ENCODE measurements at places on chromosomes 2 and 18. TPM values are rescaled to one million over a fixed set of nuclear protein-coding genes. Genes with fewer than 3 reads are reported as not detected.

Gene LMAN2L
- 14.3 TPM for total RNA-seq

Gene FAM210A
- total RNA-seq, result 11.2 TPM

Gene LIMS2
- not detected for total RNA-seq

Gene ZNF521
- not detected for total RNA-seq

Gene PSMA8
- total RNA-seq, result not detected

GRCh38 chr2:9735335-9735734, 104.5 kb upstream of the YWHAQ start:
- DNase-seq, result no peak

DNA sequence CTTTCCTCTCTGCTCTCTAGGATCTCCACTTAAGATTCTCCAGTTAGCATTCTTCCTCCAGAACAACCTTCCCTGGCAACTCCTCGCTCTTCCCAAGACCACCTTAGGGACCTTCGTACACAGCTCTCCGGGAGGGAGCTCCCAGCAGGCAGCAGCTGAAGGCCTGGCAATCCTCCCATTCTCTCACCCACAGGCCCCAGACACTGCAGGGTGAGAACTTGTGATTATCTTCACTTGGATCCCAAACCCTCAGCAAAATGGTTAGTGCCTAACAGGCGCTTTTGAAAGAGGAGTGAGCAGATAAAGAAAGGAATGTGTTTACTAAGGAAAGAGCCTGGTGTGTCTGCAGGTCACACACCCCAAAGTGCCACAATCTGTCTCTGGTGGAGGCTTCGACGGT, 83.8 kb upstream of the SNTG2 start:
- DNase-seq, result no peak

DNA sequence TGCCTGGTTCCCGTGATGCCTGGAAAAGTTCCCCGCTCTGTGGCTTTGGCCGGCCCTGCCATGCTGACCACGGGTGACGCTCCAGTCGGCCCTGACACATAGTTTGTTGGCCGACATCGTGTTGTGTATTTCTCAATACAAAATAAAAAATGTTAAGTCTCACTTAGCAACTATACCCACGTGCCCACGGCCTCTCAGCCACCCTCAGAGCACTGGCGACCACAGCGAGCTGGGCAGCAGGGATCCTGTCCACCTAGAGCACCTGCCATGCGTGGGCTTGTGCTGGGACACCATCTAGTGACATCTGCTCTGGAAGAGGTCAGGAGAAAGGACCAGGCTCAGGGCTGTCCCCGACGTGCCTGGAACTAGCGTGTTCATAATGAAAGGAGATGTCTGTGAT, 261.7 kb downstream of the HDAC4 start:
- no peak for DNase-seq

DNA sequence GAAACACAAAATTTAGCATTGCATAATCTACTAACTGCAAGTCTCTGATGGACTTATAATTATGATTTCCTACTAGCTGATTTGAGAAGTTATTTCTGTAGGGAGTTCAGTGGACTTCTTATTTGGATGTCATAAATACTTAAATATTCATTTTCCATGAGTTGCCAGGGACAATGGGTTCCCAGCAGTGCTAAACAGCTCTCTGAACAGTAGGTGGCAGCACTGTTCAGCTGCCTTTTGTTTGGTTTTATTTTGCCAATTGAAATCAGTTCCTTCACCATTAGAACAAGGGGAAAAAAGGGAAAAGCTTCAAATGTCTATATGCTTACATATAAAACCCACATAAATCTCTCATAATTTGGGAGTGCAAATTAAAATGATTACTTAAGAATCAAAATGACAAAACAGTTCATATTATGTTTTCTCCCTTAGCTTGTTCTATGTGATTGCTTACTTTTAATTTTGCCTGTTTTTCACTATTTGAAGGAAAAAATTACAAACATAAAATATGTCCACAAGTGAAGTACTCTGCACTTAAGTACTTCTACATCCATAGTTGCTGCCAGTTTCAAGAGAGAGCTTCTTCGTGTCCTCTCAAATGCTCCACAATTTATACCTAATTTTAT, 898.9 kb downstream of the CPS1 start:
- peak; percentile 49 for DNase-seq

DNA sequence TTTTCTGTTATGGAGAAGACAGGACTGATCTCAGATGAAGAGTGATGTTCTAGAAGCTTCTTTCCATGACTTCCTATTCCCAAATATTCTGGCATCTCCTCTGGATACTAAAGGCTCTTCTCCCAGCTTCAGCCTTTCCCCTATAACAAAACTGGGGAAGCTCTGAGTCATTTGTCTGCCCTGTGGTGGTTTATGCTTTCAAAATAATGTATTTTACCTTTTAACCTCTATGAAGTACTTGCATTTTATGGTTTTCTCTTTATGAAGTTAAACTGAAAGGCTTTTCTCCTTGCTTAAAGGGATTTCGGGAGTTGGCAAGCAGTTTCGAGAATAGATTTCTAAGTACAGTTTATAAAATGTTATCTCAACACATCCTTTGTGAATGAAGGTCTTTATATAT, 104.4 kb downstream of the TANC1 start:
- no peak for DNase-seq

GRCh38 chr2:170073288-170073687, 104.7 kb upstream of the MYO3B start:
- no peak for DNase-seq

DNA sequence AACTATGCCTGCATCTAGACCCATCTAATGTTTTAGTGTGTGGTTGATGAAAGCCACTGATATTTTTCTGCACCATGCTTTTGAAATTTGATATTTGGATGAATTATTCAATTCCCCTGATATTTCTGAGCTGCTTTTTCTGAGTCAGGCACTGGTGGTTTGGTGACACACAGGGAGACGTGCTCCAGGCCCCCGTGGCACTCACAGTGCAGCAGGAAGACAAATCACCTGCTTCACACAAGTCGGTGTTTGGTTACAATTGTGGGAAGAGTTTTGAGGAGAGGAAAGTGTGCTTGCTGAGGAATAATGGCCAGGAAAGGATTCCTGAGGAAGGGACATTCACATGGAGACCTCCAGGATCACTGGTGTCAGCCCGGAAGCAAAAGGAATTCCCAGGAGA, 179.7 kb downstream of the ACKR3 start:
- DNase-seq, result no peak

DNA sequence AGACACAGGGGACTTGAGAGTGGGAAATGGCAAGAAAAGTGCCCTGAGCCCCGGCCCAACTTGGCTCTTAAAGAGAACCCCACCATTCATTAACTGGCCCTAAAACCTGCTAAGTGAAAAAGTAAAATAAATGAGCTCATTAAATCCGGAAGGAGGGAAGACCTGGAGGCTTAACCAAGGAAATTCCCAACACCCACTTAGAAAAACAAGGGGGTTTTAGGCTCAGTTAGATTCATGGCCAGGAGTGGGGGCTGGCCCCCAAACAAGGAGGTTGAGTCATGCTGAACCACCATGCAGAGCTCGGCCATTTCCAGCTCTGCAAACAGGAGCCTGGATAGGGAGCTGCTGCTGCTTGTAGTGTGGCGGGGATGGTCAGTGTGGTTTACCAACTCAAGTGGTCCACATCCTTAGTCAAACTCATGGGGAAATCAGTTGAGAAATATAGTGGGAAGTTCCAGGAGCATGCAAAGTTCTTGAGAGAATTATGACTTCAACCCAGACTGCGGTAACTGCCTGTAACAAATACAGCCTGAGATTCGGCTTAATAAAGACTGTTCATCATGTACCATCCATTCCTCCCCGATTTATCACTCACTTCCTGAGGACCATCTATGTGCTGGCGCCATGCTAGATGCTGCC, 39.7 kb upstream of the MRPL19 start:
- DNase-seq, result no peak

- DNase-seq, result no peak
Observed at GRCh38 chr2:2919026-2919425, 458.6 kb downstream of the EIPR1 start.
